ENCODE measurements at places on chromosomes 4 and X.

DNA sequence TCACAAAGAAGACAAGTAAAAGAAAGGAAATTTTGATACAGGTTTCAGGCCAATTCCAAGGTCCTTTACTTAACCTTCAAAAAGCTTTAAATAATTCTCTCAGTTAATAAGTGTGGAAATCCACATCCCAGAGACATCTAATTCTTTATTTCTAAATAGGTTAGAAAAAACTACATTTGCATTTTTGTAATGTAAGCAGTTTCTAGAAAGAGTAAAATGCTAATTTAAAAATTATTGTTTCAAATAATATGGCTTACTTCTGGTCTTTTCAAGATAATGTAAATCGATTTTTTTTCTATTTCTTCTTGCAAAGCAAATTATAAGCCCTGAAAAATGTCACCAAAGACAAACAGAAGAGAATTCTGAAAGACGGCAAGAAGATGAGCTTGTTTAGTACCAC lies 180.4 kb upstream of the HHIP start:
- DNase-seq: no peak

DNA sequence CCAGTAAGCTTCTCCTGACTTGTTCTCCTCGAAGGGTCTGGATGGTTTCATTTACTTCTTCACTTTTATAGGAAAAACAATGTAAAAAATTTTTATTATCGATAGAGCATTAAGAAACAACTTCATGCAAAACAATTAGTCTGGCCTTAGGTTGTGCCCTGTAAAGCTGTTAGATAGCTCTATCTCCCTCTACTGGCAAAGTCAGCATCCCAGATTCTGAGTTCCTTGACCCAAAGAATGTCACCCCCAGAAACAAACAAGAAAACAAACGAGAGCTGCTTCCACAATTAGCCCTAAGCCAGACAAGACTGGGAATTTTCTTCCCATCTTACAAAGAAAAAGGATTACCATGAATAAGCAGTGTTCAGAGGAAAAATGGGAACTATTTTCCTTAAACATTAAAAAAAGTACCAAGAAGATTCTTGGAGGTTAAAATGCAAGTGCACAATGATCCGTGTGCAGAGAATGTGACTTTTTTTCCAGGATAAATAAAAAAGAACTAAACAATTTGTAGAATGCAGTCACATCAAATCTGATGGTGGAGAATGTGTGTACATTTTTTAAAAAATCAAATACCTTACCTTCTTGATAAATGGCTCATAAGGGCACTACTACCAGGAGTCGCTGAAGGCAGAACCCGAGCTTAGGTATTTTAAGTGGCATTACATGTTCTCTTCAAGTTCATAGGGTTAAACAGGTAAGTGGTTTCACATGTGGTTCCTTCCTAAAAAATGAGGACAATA lies 293.2 kb downstream of the FBXO8 start:
- peak; percentile 81 for DNase-seq

DNA sequence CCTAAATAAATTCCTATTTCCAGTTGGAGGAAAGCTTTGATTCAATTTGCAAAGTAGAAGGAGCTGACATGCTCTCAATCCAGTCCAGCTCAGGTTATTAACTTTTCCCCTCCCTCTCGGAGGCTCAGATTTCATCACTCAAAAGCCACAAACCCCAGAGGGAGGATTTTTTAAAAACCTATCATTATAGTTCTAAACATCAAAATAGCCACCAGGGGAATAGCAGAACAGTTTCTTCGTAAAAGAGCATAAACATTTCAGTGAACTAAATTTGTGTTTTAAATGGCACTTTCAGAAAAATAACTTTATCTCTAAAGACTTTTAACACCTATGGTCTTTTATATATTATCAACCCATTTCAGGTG lies 8.8 kb downstream of the GPRIN3 start:
- peak; percentile 3 for DNase-seq

- DNase-seq: peak; percentile 18
Observed at GRCh38 chr4:19324184-19324583, 927.5 kb upstream of the SLIT2 start.

GRCh38 chrX:776529-777230 lies 146.1 kb downstream of the SHOX start:
- no peak for DNase-seq

DNA sequence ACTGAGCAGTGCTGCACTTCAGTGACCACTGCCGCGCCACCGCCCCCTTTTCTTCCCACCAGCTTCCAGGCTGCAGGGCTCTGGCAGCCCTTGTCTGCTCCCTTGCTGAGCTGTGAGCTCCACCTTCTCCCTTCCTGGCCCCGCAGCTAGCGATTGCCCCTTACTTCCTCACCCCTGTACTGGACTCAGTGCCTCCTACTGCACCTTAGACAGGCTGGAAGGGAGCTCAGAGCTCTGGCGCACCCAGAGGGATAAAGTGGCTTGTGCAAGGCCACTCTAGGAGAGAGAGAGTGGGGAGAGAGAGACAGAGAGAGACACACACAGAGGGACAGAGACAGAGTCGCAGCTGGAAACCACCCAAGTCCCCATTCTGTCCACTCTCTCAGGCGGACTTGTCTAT lies 6.0 kb downstream of the RASL11B start:
- no peak for DNase-seq

DNA sequence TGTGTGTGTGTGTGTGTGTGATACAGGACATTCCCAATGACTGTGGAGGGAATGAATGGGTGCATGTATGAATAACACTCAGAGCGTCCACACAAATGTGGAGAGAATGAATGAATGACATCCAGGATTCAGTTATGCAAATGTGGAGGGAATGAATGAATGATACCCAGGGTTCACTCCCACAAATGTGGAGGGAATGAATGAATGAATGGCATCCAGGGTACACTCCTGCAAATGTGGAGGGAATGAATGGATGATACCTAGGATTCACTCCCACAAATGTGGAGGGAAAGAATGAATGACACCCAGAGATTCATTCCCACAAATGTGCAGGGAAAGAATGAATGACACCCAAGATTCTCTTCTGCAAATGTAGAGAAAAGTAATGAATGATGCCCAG lies 36.0 kb upstream of the ASMTL start:
- no peak for DNase-seq

DNA sequence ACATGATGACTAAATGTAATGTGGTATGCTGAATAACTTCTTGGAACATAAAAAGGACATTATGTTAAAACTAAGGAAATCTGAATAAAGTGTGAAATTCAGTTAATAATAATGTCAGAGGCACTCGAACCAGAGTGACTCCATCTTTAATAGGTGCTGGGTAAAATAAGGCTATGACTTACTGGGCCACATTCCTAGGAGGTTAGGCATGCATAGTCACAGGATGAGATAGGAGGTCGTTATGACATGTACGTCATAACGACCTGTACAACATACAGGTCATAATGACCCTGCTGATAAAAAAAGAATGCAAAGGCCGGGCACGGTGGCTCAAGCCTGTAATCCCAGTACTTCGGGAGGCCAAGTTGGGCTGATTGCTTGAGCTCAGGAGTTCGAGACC lies 28.9 kb upstream of the OPHN1 start:
- DNase-seq: peak; percentile 46

DNA sequence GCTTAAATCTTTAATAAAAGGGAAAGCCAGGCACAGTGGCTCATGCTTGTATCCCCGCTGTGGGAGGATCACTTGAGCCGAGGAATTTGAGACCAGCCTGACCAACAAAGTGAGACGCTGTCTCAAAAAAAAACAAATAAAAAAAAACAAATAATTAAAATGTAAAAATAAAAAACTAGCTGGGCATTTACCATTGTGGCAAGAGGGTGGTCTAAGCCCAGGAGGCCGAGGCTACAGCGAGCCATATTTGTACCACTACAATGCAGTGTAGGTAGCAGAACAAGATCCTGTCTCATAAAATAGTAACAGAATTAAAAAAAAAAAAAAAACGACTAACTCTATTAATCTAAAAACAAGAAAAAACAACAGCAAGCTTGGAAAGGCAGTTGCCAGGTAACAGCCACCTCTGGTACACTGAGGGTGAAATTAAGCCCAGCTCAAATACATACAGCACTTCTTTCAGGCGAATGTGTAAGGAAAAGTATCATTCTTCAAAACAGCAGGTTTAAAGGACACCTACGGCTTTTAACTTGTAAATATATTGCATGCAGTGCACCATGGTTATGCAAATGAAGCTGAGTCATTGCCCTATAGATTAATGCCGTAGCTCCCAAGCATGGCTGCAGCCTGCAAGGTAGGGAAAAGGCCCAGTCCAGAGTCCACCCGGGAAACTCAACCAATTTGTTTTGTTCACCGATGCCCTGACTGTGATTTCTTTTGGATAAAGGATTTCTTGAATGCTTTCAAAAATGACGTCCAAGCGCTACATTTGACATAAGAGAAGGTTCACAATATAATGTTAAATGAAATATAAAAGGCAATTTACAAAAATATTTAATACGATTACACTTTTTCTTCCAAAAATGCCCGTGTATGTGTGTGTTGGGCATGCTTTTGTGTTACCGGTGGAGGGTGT lies 14.5 kb upstream of the TXLNG start:
- DNase-seq: peak; percentile 45

DNA sequence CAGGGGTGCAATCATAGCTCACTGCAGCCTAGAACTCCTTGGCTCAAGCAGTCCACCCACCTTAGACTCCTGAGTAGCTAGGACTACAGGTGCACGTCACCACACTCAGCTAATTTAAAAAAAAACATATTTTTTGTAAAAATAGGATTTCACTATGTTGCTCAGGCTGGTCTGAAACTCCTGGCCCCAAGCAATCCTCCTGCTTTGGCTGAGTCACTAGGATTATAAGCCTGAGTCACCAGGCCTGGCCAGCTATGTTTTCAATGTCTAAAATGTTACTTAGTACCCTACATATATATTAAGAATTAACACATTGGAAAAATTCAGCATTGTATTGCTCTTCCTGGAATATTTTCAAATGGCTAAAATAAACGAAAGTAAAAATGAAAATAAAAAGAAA lies 37.5 kb downstream of the PNPLA4 start:
- no peak for DNase-seq

DNA sequence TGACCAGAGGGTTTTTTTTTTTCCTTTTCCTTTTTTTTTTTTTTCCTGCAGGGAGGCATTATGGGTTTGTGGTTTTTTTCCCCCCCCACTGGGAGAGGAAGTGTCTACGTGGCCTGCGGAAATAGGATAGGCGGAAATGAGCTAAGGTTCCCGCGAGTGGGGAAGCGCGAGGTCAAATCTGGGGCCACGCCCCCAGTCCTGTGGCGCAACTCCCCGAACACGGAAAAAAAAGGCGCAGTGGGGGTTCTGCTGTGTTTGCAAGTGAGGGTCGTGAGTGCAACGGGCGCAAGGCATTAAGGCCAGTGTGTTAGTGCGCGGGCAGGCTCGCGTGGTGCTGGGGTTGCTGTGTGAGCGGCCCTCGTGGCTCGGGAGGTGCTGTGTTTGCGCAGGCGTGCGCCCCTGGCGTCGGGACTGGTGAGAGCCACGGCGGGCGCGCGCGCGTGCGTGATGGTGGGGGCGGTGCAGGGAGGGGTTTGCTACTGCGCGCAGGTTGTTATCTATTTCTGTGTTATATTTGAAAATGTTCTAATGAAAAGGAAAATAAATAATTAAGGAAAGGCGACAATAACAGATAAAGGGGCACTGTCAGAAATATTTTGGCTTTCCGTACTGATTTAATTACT lies 685 bp upstream of the MORF4L2 start:
- no peak for DNase-seq

DNA sequence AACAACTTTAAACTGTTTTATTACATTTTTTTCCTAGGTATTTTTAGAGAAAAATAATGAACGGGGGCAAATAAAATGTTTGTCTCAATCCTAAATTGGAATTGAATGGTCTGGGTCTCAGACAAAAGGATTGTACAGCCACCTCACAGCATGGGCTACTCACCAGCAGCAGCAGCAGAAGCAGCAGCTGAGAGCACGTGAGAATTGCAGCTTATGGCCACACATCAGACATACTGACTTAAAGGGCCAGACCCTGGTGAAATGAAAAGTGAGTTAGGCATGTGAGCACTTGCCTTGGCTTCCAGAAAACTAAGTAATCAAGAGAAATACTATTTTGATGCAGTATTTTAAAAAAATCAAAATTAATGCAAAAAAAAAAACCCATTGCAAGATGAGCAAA lies 56.6 kb downstream of the AASDH start:
- DNase-seq: no peak

- no peak for DNase-seq
Observed at GRCh38 chr4:61318431-61318830, 118.3 kb downstream of the ADGRL3 start.

GRCh38 chr4:80173841-80174240 lies 23.5 kb upstream of the PRDM8 start:
- peak; percentile 76 for DNase-seq

- no peak for DNase-seq
Observed at GRCh38 chrX:13808293-13808692, 8.6 kb downstream of the GPM6B start.

DNA sequence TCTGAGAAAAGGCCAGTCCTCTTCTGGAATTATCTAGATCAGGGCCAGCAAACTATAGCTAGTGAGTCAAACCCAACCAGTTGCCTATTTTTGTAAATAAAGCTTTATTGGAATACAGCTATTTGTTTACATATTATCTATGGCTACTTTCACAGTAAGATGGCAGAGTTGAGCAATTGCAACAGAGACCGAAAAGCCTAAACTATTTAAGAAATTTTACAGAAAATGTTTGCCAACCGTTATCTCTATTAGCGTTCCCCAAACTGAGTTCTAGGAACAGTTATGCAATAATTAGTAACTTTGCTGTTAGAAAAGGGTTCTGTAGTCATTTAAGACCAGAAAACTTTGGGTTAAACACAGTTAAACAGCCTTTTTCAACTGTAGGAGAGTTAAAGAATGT lies 10.5 kb downstream of the TEX13B start:
- peak; percentile 4 for DNase-seq

GRCh38 chr4:4326166-4326565 lies 36.1 kb downstream of the ZBTB49 start:
- no peak for DNase-seq

- DNase-seq: peak; percentile 55
Observed at GRCh38 chr4:147864607-147865006, 132.7 kb downstream of the ARHGAP10 start.
